Omental fat pad (tissue), 4 donors: ENCODE measurements at places on chromosomes 1 and 21. TPM values are rescaled to one million over a fixed set of nuclear protein-coding genes. Genes with fewer than 3 reads are reported as not detected.

Gene SLC9C2
- not detected for total RNA-seq

Gene F13B
- total RNA-seq = not detected

Gene GJA9
- not detected for total RNA-seq

Gene TYW3
- 11.2 TPM for total RNA-seq

Gene NPR1
- total RNA-seq = 87.3 TPM

Gene STIL
- total RNA-seq = 2.2 TPM

Gene SERPINC1
- not detected for total RNA-seq

Gene SLC19A2
- total RNA-seq = 66.4 TPM

Gene PDPN
- 42.0 TPM for total RNA-seq

DNA sequence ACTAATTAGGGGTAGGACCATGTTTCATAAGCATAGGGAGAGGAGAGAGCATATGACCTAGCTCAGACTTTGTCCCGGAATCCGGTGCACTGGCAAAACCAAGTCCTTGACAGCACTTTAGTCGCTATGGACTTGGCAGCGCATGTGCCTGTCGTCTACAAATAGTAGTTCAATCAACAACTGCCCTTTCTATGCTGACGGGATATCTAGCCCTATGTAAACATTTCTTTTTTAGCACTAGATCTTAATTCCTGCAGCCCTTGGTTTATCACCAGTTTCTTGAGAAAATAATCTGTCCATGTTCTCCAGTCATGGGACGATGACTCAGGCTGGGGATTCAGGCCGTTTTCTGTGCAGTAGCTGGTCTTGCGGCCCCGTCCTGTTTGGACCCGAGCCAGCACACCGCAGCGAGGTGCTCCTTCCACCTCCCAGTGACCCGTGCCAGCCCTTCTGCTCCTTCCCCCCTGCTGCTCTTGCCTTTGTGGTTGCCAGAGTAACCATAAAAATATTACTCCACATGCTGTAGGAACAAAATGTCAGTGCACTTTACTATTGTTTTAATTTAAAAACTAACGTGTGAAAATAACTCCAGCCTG is 8.6 kb upstream of the MT1HL1 start:
- no peak for DNase-seq

GRCh38 chr1:28115267-28115666 is 26.9 kb upstream of the EYA3 start:
- DNase-seq = no peak

DNA sequence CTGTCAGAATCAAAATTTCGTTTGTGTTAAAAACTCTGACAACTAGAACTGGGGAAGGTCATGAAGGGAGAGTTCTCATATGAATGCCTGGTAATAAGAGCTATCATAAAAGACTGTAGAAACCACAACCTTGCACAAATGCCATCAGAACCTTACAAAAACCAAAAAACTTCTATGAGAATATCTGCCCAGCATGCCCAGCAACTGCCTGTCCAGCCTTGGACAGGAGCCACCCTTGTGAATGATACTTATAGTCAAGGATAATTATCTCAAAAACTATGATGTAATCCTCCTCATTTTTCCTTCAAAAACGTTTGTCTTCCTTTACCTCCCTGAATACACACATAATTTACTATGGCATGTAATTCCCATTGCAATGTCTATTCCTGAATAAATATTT is 53.4 kb upstream of the C1orf185 start:
- DNase-seq = no peak

GRCh38 chr1:178530037-178530402 is 17.1 kb downstream of the TEX35 start:
- no peak for DNase-seq

DNA sequence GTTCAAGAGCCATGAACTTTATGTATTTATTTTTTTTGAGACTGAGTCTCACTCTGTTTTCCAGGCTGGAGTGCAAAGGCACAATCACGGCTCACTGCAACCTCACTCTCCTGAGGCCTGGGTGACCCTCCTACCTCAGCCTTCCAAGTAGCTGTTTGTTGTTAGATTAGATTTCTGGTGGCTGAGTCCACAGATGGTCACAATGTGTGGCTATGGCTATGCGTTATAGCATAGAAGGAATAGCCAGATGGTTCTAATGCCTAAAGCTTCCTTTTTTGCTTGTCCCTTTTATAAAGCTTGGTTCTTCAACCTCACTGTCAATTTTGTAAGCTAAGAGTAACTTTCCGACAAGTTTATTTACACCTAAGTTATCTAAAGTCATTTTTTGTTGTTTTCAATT is 62.3 kb upstream of the FMN2 start:
- DNase-seq = no peak

GRCh38 chr1:202568410-202568809 is 141.8 kb downstream of the SYT2 start:
- no peak for DNase-seq

DNA sequence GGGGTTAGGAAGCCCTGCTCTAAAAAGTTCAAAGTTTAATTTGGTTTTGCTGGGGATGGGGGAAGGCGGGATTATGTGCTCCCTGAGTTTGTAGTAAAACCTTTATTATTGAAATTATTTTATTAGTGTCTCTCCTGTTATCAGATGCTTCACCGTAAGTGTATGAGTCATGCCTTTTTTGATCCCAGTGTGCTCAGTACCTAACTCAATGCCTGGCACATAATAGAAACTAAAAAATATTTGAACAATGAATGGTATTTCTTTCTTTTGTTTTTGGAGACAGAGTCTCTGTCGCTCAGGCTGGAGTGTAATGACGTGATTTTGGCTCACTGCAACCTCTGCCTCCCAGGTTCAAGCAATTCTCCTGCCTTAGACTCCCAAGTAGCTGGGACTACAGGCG is 6.4 kb downstream of the SNRPE start:
- no peak for DNase-seq

DNA sequence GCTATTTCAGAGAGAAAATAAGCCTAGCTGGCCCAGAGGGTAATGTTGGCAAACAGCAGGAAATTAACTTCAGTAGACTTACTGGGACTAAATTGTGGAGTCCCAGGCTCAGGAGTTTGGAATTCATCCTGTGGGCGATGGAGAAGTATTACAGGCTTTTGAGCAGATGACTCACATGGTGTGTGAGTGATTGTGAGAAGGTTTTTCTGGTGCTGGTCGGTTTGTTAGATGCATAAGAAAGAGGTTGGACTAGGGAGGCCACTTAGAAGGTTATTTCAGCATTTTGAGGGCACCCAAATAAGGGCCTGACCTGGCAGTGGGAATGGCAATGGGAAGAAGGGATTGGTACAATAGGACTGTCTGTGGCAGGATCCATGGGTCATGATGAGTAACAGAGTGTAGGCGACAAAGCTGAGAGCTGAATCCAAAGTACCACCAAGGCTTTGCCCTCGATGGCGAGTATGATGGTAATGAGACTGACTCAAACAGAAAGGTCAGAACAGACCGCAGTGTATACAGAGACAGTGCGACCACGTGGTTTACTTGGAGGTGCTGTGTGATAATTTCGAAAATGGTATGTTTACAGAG is 69.2 kb upstream of the KIF26B start:
- no peak for DNase-seq

- DNase-seq = no peak
Measured at GRCh38 chr1:167198518-167199133, 22.1 kb upstream of the POU2F1 start.

- no peak for DNase-seq
Measured at GRCh38 chr1:116429821-116430374, 56.9 kb downstream of the ATP1A1 start.

- no peak for DNase-seq
Measured at GRCh38 chr1:48679859-48680258, 96.8 kb downstream of the BEND5 start.

GRCh38 chr1:91604632-91605031 is 104.0 kb downstream of the CDC7 start:
- no peak for DNase-seq

DNA sequence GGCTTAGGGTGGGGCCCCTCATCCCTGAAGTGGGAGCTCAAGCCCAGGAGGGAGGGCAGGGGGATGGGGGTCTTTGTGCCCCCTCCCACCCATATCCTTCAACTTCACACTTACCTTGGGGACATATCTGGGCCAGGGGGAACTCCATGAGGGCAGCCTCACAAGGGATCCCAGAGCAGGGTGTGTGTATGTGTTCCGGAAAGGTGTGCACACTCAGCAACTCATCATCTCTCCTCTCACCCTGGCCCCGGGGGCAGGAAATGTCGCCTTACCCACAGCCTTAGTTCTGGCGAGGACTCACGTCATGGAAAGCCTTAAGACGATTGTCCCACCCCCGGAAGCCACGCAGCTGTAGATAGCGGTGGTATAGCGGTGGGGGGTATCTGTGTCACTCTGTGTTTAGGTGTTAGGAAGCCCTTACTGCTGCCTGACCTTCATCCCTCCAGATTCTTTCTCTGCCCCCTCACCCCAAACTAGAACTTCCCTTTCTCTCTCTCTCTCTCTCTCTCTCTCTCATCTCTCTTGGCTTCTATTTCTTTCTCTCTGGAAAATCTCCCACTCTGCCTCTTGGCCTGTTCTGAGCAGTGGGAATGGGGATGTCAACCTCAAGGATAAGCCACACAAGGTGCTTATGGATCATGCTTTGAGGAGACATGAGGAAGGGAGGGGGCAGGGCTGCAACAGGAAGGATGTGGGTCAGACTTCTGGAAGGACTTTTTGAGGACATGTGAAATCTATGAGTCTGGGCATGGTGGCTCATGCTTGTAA is at the start of gene SH2D2A:
TSS of gene SH2D2A (minus strand) at position 288 of the 768 bp plus-strand sequence. CDS start at position 148, 140 bp downstream.
- no peak for DNase-seq

DNA sequence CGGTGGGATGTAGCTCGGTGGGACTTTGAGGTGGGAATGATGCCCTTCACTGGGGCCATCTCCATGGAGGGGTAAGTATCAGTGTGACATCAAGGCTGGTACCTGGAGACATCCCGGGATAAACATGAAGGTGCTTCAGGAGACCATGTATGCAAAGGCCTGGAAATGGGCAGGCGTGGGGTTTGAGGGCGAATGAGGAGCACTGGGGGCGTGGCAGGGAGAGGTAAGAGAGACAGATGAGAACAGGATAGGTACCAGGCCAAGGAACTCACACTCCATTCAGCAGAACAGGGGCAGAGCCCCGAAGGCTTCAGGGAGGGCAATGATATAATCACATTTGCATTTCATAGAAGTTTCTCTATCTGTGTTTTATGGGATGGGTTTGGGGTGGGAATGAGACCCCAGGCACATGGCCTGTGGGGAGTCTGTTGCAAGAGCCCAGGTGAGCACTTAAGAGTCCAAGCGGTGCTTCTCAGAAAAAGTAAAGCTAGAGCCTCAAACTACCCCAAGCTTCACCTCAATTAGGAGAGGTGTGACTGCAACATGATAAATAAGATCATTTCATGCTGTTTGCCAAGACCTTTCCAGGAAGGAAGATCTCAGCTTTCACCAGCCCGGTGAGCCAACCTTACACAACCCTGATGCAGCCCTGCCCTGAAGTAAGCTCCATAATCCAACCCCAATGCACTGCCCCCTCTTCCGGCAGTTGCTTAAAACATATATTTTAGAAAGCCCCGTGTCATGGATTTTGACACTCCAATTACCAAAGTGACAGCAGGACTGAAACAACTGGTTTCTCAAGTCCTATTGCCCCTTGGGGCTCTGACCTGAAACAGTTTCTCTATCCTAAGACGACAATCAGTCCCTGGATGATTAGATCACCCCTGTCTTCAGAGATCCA is 7.4 kb downstream of the S100A9 start:
- no peak for DNase-seq

GRCh38 chr1:87766737-87767136 is 438.1 kb downstream of the LMO4 start:
- no peak for DNase-seq

DNA sequence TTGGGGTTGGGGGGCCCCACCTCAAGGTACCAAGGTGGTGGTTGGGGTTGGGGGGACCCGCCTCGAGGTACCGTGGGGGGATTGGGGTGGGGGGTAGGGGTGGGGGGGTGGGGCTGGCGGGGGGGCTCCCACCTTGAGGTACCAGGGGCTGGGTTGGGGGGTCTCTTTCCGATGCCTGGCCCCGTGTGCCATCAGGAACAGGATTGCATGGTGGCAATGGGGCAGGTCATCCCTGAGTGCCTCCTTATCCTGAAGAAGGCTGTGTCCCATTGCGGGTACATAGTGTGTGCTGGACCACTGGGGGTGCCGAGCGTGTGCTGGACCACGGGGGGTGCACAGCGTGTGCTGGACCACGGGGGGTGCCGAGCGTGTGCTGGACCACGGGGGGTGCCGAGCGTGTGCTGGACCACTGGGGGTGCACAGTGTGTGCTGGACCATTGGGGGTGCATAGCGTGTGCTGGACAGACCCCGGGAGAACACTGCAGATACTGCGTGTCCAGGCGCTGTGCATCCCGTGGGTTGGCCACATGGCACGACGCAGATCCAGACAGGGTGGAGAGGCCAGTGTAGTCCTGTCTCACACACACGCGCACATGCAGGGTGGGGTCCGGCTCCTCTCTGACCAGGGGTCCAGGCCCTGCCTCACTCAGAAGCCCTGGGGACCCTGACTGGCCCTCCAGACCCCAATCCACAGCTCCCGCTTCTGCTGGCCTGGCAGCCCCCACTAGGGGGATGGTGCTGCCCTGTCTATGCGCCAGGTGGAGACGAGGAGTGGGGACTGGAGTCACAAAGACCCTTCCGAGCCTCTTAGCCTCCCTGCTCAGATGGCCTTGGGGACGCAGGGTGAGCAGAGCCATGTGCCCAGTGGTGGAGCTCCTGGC is 4.2 kb downstream of the SCNN1D start:
- DNase-seq = no peak

DNA sequence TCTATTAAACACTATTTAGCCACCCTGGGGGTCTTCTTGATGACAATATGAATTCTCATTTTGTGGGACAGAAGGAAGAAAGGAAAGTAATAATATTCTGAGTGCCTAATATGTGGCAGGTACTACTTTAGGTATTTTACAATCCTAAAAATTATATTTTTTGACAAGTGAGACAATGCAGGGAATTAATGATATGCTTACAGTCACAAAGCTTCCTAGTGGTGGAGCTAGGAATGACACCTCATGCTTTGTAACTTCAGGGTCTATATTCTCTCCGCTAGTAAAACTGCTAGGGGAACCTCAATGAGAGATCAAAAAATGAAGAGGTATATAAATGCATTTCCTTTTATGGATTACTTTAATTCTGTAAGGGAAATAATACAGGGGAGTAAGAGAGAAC is 44.3 kb downstream of the TPR start:
- DNase-seq = no peak

- no peak for DNase-seq
Measured at GRCh38 chr1:214122110-214122509, 134.3 kb downstream of the PROX1 start.

DNA sequence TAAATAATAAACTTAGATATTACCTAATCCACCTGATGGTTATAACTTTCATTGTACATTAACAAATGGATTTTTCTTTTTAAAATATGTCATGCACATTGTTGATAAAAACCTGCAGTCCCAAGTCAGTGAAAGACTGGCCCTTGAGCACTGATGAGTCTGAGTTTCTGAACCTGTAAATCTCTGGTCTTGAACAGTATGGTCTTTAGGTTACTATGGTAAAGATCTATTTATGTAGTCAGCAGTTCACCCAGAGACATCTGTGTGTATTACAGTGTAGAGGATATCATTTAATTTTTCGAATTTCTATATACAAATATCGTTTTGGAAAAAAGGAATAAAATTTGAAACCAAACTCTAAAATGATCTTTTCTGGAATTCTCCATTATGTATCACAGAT is 30.4 kb upstream of the SCYL3 start:
- no peak for DNase-seq

- no peak for DNase-seq
Measured at GRCh38 chr1:63975481-63975880, 201.7 kb downstream of the ROR1 start.

- DNase-seq = no peak
Measured at GRCh38 chr1:197173571-197174507, 27.4 kb upstream of the ASPM start.
